ENCODE measurements at places on chromosomes 2 and 18.

DNA sequence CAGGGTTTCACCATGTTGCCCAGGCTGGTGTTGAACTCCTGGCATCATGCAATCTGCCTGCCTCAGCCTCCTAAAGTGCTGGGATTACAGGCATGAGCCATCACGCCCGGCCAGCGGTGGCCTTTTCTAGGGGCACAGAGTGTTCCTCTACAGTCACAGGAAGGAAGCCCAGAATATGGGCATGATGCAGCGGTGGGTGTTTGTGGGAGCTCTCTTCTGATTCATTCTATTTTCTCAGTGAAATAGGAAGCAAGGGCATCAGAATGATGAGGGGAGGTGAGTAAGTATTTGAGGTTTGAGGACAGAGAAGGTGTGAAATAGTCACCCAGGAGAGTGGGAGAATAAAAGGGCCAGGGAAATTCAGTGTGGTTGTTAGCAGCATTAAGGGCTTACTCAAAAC is 70.3 kb upstream of the PSME4 start:
- DNase-seq: no peak

DNA sequence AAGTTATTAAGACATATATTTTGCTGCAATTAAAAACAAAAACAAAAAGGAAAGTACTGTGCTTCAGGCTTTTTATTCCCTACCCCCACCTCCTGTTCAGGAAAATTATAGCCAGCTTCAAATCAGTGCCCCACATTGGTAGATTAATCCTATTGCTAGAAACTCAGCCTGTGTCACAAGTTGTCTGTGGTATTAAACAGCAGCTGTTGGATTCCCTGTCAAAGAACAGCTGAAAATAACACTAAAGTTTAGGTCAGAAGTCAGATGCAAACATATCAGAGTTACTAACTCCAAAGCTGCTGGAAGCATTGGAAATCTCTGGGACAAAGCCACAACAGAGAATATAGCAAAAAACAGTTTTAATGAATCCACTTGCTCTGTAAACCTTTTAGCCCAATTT is 818 bp upstream of the CCDC141 start:
- no peak for DNase-seq

DNA sequence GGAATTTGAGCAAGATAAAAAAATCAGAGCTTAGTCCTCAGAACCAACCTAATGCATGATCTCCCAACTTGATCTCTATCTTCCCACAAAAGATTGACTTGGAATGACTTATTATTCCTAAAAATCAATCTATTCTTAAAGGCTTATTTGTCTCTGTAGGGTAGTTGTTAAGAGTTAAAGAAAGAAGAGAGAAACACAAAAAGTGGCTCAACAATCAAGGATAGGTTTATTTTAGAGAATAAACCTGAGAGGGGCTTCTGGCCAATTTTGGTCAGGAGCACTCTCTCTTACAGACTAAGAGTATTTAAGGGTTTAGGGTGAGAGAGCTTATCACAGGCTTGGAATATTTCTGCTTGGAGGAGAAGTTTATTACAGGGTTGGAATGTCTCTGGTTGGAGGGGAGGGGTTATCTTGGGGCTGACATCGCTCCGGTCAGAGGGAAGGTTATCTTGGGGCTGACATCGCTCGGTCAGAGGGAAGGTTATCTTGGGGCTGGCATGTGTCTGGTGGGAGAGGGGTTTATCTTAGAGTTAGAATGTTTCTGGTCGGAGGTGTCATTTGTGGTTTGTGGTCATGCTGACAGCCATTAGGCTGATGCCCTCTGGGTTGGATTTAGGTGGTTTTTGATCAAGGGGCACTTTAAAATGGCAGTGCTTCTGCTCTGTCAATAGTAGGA is 2.4 kb upstream of the MFF start:
- DNase-seq: no peak

- DNase-seq: no peak
Observed at GRCh38 chr2:201450954-201451291, 335 bp downstream of the TRAK2 start.
